ENCODE measurements at places on chromosomes 5 and 9. TPM values are rescaled to one million over a fixed set of nuclear protein-coding genes. Genes with fewer than 3 reads are reported as not detected.

DNA sequence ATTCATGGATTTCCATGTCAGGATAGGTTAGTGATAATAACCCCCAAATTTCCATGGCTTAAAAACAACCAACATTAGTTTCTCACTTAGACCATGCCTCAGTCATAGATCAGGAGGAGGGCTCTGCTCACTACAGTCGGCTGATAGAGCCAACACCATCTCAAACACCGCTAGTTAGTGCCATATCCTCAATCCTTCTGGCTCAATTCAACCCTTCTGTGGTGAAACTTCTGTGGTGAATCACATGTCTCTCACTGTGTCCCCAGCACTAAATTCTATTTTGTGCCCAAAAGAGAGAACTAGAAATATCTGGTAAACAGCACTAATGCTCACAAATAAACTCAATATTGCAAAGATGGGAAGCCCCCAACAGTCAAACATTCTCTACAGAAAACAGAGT, 21.1 kb downstream of the ECPAS start:
- DNase-seq, result no peak

DNA sequence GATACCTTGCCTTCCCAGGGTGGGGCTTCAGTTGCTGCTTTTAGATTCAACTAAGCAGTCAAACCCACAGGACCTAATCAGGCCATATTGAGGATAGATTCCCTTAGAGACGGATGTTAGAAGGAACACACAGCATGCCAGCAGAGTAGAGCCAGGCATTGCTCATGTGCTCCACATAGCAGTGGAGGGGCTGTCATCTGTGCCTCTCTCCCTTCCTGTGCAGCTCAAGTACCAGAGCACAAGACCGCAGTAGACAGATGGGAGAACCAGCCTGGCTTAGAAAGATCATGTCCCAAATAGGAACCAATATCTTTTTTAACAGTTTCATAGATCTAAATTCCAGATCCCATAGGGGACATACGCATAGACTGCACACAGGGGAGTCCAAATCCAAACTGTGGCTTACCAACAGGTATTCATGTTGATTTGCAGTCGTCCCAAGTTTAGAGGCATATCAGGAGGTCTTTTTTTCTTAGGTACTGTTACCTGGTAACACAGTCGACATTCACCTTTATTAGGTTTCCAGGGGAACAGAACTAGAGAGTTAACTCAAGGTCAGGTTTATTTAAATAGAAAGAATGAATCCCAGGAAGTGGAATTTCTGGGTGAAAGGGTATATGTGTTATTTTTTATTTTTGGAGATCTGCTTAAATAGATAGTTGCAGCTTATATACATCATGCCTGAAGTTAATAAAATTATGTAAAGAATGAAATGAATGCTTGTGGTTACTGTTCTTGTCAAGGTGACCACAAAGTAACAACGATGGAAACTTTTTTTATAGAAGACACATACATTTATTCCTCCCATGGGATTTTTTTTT, 43.5 kb upstream of the PCAT7 start:
- no peak for DNase-seq

GRCh38 chr5:178069909-178070308, 43.4 kb upstream of the N4BP3 start:
- DNase-seq, result peak; percentile 56

DNA sequence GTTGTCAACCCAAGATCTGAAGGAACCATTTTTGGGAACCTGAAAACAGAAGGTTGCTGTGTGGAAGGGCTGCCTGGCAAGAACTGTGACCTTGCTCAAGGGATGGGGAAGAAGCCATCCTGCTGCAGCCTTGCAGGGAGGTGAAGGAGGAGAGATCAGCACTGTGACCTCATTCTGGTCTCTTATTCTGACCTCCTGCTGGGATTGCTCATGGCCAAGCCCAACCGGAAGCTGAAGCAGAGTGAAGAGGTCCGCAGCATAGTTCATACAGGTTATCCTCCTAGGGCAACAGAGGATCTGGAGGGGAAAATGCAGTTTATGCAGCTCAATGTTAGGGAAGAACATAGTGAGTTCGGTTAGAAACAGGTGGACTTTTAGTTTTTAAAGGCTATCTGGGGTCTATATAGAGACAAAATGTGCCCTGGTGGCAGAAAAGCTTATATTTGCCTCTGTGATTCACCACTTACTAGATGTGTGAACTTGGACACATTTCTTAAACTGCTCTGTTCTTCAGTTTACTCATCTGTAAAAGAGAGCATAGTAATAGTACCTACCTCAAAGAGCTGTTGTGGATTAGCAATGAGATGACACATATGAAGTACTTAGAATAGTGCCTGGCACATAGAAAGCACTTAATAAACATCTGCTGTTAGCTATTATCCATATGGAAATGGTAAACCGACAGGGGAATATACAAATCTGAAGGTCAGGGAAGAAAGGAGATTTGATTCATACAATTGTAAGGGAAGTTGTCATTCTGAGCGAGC, 57.9 kb upstream of the BNC2 start:
- DNase-seq, result peak; percentile 5

- peak; percentile 11 for DNase-seq
These were observed 304.4 kb upstream of the SMC2 start for GRCh38 chr9:103789686-103790085.

DNA sequence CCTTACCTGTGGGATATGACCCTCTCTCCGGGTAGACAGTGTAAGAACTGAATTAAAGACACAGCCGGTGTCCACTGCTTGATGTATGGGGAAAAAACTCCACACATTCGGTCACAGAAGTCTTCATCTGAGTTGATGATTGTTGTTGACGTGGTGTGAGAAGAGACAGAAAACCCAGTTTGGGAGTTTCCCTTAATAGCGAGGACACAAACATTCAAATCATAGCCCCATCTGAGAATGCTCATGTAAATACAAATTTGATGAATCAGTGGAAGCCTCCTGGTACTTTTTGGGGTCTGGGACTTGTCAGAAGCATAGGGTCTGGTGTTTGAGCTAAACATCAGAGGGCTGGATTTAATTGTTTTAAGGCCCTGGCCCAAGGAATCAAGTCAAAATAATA, 11.0 kb downstream of the HAVCR1 start:
- no peak for DNase-seq

- no peak for DNase-seq
These were observed 21.6 kb downstream of the MRPL22 start for GRCh38 chr5:154962494-154962893.

The TMEM174 gene
- total RNA-seq, result not detected

The PCBD2 gene
- 7.6 TPM for total RNA-seq

The LVRN gene
- total RNA-seq, result not detected

The SPATA31C2 gene
- total RNA-seq, result not detected

The RFESD gene
- 2.2 TPM for total RNA-seq
